ENCODE measurements at places on chromosomes 12 and 14.

DNA sequence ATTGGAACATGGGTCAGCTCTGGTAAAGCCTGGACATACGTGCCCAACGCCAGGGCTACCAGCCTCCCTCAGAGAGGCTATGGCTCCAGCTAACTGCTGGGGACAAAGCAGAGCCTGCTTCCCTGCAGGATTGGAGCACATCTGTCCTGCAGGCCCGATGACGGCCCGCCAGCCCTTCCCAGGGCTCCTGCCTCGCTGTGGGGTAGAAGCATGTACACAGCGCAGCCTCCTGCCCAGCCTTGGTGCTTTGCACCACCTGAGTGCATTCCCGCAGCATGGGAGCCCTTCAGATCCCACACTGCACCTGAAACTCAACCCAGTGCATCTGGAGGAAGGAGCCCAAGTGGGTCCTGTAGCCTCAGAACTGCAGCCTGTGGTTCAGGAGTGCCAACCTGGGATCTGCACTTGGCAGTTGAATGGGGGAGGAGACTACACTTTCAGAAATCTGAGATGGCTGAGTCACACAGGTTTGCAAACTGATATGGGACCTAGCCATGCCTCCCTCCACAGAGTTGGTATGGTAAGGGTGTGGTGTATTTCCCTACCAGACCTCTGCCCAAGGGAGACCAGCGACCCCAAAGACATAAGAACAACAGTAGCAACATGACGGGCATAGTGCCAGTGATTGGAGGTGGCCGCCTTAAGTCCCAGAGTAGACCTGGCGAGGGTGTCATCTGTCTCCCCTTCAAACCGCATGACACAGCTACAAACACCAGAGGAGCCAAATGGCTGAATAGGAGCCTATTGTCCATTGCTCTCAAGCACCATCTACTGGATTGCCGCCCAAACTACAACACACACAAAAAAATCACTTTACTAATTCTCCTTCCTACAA lies 273.9 kb upstream of the MIS18BP1 start:
- DNase-seq = no peak

DNA sequence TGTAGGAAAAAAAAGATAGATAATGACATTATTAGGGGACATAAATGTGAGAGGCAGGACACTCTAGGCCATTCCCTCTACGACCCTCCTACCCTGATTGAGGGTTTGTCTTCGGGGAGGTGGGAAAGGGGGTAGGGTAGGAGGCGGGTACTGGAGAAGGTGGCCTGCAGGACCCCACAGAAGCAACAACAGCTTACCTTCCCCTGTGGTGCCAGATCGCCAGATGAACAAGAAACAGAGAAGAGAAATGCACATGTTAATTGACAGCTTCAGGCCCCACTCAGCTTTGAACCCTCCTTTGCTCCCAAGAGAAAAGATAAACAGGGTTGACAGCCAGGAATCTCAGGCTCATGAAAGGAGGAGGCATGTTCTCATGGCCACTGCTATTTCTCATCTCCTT lies 4.8 kb downstream of the PHB2 start:
- DNase-seq = no peak

DNA sequence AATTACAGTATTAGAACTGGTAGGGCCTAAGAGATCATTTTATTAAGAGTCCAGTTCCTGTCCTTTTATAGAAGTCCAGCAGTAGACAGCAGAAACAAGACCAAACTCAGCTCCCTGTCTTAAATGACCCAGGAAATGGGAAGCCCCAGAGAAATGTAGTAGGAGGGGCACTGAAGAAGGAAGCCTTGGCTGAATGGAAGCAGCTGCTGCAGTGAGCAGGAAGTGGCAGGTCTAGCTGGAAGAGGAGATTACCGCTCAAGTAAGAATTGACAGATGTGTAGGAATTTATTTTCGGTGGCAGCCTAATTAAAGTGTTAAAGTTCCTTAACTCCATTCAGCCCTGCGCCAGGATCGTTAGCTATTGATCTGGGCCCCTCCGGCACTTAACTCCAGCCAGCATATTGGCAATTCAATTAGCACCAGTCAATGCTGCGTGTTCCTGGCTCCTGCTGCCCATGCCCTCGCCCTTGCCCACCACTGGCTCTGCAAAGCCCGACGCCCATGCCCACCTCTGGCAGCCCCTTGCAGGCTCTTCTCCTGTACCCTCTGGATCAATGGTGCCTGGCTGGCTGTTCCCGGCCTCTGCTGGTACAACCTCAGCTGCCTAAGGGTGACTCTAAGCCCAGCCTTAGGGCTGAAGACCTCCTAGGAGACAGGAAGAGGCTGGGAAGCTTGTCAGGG lies 21.1 kb downstream of the ZFHX2 start:
- no peak for DNase-seq

GRCh38 chr12:96670334-96670899 lies 181.0 kb downstream of the CFAP54 start:
- no peak for DNase-seq

GRCh38 chr12:52190860-52191729 lies 719 bp downstream of the KRT80 start:
- no peak for DNase-seq

- no peak for DNase-seq
These were observed 4.5 kb downstream of the E2F7 start for GRCh38 chr12:77060883-77061240.

DNA sequence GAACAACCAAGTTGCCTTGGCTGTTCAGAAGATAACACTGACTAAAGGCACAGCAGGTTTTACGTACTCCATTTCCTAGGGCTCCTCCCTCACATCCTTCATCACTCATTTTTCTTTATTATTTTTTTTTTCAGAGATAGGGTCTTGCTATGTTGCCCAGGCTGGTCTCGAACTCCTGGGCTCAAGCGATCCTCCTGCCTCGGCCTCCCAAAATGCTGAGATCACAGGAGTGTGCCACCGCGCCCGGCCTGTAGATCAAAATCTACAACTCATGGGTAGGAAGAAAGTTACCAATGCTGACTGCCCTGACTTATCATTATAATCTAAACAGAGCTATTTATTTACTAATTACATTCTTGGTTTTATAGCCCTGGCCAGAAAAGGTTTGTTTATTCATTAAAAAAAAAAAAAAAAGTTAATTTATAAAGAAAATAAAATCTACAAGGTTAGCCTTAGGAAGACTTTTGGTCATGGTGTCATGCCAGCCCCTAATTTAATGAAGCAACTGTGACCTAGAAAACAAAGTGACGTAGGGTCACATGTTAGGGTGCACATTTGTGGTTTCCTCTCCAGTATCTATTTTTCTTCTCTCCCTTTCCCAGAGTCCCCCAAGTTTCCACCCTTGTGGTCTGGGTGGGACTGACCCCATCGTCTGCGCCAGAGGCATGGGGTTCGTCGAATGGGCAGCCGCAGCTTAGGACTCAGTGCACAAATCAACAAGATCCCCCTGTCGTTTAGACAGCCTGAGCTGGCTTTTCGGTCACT lies 19.0 kb upstream of the FOXN3 start:
- peak; percentile 68 for DNase-seq

Data from CD8-positive, alpha-beta T cell (primary cell).